ENCODE measurements at places on chromosomes 11 and 22.

DNA sequence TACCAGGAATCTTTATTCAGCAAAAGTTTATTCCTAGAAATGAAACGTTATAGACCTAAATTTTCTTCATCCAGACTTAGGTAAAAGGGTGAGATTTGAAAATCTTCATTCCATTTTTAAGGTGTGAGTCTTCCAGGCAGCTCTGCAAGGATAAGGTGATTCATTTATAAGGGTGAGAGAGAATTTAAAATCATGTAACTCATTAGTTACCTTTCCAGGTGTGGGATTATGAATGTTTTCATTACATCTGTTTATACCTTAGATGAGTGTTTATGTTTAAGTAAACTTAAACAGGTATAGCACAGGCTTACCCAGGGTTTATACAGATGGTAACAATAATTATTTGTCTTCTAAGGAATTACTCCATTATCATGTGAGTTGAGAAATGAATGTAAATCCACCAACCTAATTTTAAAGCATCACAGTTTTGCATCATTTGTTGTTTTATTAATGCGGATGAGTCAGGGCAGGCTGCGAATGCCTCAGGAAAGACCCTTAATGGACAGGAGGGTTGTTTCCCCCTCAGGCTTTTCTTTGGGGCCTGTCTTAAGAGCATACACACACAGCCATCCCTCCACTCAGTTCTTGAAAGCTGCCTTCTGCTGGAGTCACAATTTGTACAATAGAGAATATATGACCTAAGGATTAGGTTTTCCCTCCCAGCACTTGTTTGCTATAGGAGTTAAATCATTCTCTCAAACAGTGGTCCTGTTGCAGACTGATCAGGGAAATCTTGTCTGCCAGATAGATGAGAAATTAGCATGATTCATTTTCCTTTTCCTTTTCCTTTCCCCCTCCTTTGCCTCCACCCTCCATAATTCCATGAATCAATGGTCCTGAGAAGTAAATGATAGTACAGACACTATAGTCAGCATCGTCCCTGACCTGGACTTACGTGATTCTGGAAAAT, 3.0 kb downstream of the PRSS23 start:
- no peak for DNase-seq

DNA sequence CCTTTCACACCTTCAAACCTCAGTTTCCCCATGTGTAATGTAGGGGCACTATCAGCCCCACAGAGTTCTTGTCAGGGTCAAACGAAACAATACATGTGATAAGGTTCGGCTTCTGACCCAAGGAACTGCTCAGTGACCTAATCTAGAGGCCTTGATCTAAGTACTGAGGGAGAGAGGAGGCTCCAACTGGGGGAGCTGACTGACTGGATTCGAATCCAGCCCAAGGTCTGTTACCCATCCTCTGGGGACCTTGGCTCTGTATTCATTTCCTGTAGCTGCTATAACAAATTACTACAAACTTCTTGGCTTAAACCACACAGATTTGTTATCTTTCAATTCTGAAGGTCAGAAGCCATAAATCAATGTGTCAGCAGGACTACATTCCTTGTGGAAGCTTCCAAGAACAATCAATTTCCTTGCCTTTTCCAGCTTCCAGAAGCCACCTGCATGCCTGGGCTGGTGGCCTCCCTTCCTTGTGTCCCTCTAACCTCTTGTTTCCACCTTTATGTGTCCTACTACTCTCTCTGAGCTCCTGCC, 10.7 kb upstream of the ANAPC15 start:
- DNase-seq = no peak

- no peak for DNase-seq
Observed at GRCh38 chr11:45818961-45819605, 14.1 kb downstream of the SLC35C1 start.

DNA sequence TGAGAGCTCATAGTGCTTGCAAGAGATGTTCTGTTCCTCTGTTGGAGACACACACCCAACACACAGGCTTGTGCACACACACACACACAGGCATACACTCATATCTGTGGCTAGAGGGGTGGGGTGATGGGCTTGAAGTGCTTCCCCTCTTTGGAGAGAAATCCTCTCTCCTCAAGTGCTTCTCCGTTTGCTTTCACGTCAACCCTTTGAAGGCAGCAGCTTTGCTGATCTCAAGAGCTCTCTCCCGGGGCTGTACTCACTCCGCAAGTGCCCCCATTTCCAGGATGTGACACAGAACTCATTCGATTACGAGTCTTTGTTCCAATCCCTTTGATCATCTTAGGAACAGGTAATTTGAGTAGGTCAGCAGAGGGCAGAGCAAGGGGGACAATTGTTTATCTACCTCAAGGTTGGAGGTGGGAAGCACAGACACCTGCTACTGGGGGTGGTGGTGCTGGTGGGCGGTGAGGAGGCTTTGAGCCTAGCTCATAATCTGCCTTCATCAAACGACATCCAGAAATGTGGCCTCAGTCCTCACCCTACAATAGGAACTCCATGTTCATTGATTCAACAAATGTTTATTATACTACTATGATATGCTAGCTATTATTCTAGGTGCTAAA, 529.8 kb upstream of the CADM1 start:
- DNase-seq = no peak

DNA sequence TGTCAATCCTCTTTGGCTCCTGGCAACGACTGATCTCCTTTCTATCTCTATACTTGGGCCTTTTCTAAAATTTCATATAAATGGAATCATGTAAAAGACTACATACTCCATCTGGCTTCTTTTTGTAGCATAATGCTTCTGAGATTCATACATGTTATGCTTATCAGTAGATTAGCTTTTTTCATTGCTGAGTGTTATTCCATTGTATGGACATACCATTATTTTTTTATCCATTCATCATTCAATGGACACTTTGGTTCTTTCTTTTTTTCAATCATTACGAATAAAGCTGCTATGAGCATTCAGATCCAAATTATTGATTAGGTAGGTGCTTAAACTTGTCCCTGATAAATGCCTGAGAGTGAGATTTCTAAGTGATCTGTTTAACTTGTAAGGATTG, 11.7 kb upstream of the ARL14EP start:
- DNase-seq = no peak

DNA sequence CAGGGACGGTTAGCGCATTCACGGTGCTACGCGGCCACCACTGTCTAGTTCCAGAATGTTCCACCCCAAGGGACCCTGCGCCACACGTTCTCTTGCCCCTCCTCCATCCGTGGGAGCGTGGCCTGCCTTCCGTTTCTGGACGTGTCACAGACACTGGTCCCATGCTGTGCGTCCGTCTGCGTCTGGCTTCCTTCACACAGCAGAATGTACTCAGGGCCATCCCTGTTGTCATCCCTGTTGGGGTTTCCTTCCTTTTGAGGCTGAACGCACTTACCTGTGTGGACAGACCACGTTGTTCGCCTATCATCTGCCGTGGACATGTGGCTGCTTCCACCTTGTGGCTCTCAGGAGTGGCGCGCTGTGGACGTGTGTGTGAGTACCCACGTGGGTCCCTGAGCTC, 24.9 kb downstream of the BRSK2 start:
- no peak for DNase-seq

- no peak for DNase-seq
Observed at GRCh38 chr11:112806876-112807275, 154.3 kb upstream of the NCAM1 start.

DNA sequence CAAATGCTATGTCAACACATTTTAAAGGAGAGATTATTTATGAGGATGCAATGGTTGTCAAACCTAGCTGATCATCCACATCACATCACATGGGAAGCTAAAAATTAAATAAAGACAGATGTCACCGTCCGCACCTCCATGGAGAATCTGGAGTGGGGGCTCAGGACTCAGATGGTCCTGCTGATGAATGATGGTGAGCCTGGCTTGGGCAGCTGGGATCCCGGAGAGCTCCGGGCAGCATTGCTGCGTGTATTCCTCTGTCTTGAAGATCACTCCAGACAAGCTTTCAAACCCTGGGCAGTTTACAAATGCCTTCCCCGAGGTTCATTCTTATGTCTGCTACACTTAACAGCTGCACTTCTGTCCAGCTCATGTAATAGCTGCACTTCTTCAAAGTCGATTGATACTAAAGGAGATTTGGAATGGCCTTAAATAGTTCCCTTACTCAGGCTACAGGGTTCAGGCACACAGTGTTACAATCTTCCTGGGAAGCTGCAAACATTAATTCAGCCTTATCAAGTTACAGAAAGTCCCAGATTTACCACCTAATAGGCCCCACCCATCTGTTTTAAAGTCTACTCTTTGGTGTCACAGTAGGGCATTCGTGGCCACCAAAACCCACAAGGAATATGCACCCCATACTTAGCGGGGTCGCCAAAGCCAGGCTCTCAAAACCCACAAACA, 34.7 kb upstream of the CSNK2A3 start:
- no peak for DNase-seq

- no peak for DNase-seq
Observed at GRCh38 chr11:62505059-62505439, 41.6 kb downstream of the AHNAK start.

- DNase-seq = no peak
Observed at GRCh38 chr11:128421577-128422330, 165.6 kb downstream of the ETS1 start.

DNA sequence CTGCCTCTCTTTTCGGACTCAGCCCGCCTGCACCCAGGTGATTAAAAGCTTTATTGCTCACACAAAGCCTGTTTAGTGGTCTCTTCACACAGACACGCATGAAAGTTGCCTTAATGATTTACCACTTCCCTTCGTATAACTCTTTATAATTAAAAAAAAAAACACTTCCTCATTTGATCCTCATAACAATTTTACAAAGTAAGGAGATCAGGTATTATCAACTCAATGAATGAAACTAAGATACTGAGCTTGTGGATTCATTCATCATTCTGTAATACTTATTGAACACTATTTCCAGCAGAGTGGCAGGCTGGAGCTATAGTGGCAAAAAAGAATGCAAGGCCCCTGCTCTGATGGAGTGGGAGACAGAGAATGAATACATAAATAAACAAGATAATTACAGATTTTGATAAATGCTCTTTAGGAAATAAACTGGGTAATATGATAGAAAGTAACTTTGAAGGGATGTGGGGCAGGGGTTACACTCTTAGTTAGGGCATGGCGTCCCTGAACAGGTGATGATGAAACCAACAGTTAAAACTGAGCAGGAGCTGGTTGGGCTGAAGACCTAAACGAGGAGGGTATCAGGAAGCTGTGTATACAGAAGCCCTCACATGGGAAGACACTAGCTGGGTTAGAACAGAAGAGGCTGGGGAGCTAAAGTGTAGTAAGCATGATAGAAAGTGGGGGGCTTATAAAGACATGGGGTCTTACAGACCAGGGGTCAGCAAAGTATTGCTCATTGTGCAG, 5.4 kb upstream of the CRTAM start:
- no peak for DNase-seq

DNA sequence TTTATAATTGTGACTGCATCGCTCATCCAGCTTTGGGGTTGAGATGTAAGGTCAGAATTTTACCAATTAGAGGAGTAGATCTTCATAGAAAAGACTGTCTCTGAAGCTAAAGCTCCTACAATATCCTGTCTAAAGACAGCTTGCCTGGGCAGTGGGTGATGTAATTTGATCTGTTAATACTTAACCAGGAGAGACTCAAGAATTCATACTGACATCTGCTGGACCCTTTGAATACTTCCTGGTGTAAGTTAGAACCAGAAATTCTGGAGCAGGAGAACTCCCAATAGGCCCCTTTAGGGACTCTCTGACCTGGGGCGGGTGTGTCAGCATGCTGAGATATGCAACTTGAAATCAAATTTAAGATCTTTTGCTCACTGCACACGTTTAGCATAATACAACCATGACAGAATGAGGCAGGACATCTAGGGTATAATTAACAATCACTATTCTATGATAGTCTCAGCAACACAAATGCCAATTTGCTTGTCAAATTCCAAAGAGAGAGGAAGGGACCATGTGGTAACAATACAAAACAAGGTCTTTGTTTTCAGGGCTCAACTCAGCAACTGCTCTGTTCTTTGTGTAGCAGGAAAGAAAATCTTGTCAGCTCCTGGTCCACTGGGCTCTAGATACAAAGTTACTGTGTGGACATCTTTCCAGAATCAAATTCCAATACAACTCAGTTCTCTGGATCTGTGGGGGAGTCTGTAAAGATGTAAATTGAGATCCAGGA, 143.9 kb downstream of the INSC start:
- DNase-seq = no peak

- DNase-seq = no peak
Observed at GRCh38 chr11:13304655-13305335, 27.2 kb downstream of the BMAL1 start.

DNA sequence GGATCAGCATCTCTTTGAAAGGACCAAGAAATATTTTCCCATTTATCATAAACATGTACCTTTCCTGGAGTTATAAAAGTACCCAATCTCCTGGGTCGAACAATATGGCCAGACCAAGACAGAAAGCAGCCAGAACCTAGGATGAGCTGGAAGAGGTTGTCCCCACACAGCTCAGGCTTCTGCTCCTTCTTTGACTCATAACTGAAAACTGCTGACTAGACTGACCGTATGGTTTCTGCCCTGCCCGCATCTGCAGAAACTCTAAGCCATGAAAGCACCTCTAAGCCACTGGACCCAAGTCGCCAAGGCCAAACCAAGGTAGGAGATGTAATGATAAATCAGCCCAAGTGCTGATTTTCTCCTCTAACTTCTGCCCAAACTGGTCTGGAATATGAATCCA, 129.8 kb downstream of the OPCML start:
- DNase-seq = no peak

DNA sequence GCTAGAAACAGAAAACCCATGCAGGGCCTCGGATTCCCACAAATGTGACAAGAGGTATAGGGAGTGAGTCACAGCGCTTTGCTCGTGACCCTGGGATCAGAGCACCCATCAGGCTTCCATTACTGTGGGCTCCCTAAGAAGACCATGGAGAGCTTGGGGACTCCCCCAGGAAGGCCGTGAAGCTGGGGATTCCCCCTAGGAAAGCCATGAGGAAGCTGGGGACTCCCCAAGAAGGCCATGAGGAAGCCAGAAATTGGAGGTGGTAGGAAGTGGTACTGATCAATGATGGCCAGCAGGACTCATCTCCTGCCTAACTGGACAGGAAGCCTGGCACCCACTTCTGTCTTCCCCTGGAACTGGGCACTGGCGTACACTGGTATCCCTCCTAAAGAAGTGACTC, 10.1 kb upstream of the DCPS start:
- DNase-seq = no peak

DNA sequence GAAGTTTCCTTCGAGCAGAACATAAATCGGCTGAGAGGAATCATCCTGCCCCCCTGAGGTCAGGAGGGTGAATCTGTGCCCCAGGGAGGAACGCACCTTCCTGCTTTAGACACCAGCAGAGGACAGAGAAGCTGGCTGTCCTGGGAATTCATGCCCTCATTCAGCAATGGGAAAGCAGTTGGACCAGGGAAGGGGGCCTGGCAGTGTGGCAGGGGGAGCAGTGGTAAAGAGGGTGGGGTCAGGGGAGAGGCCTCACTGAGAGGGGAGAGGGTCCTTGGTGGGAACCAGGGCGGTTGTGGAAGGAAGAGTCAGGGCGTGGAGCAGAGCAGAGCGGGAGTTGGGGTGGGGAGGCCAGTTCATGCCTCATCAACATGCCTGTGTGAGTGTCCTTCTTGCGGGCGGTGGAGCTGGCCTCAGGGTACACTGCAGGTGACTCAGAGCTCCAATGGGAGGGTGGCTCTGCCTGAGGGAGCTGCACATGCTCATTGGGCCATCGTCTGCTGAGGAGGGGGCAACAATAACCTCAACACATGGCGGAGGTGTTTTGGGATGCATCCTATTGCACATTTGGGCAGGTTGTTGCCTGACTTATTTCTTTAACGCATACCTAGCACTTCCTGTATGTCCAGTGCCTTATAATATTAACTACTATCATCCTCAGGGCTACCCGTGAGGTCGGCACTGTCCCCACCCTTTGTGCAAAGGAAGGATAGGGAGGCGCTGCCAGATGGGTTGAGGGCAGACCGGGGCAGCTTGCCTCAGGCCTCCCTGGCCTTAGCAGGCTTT, 23.2 kb downstream of the MED15 start:
- DNase-seq = no peak
